ENCODE measurements at places on chromosomes 12 and 14. TPM values are rescaled to one million over a fixed set of nuclear protein-coding genes. Genes with fewer than 3 reads are reported as not detected.

DEGS2 gene
- 1.0 TPM for polyA plus RNA-seq

TAS2R30 gene
- polyA plus RNA-seq, result 0.80 TPM

DAO gene
- polyA plus RNA-seq, result not detected

CACNA1C gene
- 0.26 TPM for polyA plus RNA-seq

SCN8A gene
- 2.9 TPM for polyA plus RNA-seq

KCNK13 gene
- polyA plus RNA-seq, result 0.21 TPM

SETD3 gene
- 40.7 TPM for polyA plus RNA-seq

DTX1 gene
- 1.8 TPM for polyA plus RNA-seq

HHIPL1 gene
- 1.9 TPM for polyA plus RNA-seq

MAP1LC3B2 gene
- 9.4 TPM for polyA plus RNA-seq

- DNase-seq, result no peak
These were observed 36.4 kb downstream of the ALDH2 start for GRCh38 chr12:111803038-111803626.

- DNase-seq, result no peak
These were observed 34.8 kb downstream of the IL31 start for GRCh38 chr12:122139266-122139665.

- no peak for DNase-seq
These were observed 890.2 kb downstream of the FLRT2 start for GRCh38 chr14:86420131-86420530.

GRCh38 chr14:30053103-30053502, 125.5 kb upstream of the PRKD1 start:
- no peak for DNase-seq

GRCh38 chr14:49940808-49941421, 48.0 kb downstream of the ARF6 start:
- DNase-seq, result no peak

GRCh38 chr12:126210448-126210847, 1145.2 kb downstream of the AACS start:
- no peak for DNase-seq

DNA sequence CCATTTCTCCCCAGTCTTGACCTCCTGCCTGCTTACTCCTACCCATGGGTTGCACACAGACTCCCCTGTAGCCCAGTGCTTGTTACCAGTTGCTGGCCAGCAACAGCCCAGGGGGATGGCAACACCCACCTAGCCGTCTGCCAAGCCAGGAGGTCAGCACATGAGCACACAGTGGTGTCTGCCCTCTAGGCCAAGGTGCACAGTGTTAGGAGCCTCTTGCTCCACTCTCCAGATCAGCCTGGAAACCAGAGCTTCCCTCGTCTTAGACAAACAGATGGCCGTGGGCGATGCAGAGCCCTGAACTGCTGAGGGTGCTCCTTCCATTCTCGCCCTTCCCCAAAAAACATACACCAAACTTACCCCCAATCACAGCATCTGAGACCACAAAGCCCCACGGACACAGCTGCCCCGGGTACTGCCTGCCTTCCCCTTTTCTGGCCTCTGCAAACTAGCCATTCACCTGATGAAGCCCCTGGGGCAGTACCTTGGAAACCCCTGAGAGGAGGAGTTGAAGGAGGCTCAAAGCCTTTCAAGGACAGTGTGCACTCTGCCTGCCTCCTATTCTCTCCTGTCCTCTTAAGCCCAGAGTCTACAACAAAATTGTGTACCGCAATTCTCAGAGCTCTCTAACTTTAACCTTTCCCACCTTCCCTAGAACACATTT, 1.0 kb upstream of the GPD1 start:
- peak; percentile 30 for DNase-seq

GRCh38 chr12:9464408-9464807, 143.3 kb downstream of the KLRB1 start:
- no peak for DNase-seq

- no peak for DNase-seq
These were observed 140.0 kb downstream of the MON2 start for GRCh38 chr12:62606654-62607053.

GRCh38 chr12:57592551-57593165, 1.7 kb downstream of the PIP4K2C start:
- no peak for DNase-seq

GRCh38 chr14:65053466-65053865, 48.9 kb downstream of the MAX start:
- no peak for DNase-seq

- no peak for DNase-seq
These were observed 200.3 kb upstream of the NPAS3 start for GRCh38 chr14:32738206-32738871.

GRCh38 chr12:214003-214741, at the start of gene SLC6A12:
Gene SLC6A12 (minus strand): TSS chr12:214157. CDS start chr12:209986, 4,171 bp downstream.
- no peak for DNase-seq

- no peak for DNase-seq
These were observed 21.1 kb downstream of the ZFHX2 start for GRCh38 chr14:23530375-23531055.

DNA sequence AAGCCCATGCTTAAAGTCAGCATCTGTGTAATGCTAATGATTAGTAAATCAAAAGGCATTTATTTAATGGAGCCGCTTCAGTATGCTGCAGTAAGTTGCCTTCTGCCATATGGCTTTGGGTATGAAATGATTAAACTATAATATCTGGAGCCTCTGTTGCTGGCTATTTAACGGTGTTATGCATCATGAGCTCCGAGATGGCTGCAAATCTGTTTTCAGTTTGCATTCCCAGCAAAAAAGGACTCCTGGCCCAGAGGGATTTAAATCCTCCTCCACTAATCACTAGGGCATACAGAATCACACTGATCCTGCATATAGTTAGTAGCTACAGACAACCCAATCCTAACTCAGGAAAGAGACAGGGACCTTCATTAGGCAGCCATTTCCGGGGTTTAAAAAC, 171.5 kb upstream of the EEA1 start:
- no peak for DNase-seq

DNA sequence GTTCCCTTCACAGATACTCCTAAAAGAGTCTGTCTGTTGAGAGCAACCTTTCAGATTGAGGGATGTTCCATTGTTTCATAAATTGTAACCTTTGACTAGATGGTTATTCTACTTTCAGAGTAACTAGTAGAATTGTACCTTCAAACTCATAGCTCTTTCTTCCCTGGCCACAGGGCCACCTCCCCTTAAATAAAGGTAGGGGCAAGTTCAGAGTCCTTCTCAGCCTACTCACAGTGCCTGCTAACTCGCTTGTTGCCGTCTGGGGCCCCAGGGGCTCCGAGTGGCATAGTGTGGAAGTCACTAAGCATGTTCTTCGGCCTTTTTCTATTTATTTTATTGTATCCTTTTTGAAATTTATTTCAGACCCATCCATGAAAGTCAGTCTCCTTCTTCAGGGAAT, 250.4 kb downstream of the ALX1 start:
- no peak for DNase-seq

GRCh38 chr12:12442548-12443071, 85.7 kb downstream of the BORCS5 start:
- no peak for DNase-seq

- DNase-seq, result peak; percentile 60
These were observed 43.5 kb upstream of the P2RX7 start for GRCh38 chr12:121089031-121089812.

GRCh38 chr14:89890589-89890988, 63.9 kb downstream of the EFCAB11 start:
- DNase-seq, result no peak

DNA sequence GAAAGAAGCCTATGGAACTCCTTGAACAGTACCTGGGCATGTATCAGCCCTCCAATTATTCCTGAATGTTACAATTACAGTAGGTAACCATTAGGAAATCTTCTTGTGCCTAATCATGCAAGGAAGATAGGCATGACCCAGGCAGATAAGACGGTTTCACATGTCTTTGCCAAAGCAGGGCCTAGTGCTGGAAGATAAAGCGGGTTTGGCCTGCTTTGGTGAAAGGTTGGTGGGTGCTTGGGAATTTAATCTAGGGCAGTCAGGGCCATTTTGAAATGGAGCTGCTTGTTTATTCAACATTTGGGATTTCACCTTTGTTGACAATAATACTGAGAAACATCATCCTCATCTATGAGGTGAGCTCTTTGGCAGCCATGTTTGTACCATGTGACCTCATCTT, 12.5 kb upstream of the SRSF5 start:
- DNase-seq, result no peak

GRCh38 chr12:56110571-56110970, 5.9 kb upstream of the RPL41 start:
- DNase-seq, result no peak

DNA sequence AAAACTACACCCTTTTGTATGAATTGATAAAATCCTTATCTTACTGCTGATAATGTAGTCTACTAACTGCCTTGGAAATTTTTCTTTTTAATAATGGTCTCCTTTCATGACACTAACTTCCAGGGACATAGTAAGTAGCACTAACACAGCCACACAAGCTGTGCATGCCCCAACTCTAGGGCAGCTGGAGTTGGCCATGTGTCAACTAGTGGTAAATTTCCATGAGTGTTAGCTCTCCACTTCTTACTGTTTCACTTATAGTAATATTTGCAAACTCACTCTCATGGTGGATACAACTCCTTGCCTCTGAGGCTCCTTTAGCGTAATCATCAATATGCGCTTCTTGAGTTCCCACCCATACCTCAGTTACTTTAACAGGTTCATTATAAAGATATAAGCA, 38.0 kb downstream of the LGR5 start:
- DNase-seq, result no peak

All from GM23338 (cell line).